ENCODE measurements at places on chromosomes 12 and 14.

GRCh38 chr14:20866963-20867362, 24.2 kb upstream of the RNASE3 start:
- no peak for DNase-seq

DNA sequence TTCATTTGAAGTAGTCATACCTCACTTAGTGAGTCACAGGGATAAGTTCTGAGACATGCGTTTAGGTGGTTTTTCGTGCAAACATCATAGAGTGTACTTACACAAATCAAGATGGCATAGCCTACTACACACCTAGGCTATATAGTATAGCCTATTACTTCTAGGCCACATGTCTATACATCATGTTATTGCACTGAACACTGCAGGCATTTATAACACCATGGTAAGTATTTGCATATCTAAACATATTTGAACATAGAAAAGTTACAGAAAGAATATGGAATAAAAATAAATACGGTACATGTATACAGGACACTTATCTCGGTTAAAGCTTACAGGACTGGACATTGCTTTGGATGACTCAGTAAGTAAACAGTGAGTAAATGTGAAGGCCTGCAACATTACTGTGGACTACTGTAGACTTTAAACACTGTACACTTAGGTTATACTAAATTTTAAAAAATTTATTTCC, 670.6 kb downstream of the SLC16A7 start:
- no peak for DNase-seq

DNA sequence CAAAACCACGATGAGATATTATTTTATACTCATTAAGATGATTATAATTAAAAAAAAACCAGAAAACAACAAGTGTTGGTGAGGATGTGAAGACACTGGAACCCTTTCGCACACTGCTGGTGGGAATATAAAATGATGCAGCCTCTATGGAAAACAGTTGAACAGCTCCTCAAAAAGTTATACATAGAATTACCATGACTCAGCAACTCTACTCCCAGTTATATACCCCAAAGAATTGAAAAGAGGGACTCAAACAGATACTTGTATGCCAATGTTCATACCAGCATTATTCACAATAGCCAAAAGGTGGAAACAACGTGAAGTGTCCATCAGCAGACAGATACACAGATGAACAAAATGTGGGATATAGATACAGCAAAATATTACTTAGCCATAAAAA, 53.1 kb downstream of the TAOK3 start:
- DNase-seq = no peak

DNA sequence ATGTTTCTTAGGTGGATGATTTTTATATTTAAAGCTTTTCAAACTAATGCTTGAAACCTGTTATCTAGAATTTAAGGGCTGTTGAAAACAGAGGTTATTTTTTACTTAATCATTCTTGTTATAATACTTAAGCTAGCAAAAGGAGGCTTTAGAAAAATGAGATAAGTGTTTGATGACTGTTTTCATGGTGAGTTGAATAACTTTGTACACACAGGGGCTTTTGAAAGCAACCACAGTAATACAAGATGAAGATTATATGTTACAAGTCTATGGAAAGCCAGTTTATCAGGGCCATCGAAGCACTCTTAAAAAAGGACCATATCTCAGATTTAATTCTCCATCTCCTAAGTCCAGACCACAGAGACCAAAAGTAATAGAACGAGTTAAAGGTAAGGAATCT, 33.3 kb downstream of the KIAA0586 start:
- DNase-seq = no peak

- peak; percentile 85 for DNase-seq
These were observed 20.4 kb downstream of the DLK1 start for GRCh38 chr14:100747021-100747586.

GRCh38 chr14:101004954-101005353, 101.4 kb upstream of the RTL1 start:
- DNase-seq = peak; percentile 6

- DNase-seq = no peak
These were observed 234.2 kb downstream of the TTC8 start for GRCh38 chr14:89058697-89059096.

DNA sequence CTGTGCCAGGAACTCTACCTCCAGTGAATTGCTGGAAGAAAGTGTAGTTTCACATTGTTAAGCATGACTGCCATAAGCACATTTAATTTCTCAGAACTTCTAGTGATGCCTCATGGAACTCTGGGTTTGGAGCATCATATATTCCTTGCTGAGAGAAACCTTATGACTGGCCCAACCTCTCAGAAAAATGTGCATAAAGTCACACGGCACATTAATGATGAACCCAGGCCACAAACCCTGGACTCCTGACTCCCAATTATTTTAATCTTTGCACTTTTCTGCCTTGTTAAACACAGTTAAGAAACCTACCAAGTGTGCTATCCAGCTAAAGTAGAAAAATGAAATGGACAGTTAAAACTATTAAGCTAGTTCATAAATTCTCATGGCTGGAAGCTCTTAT, 5.6 kb downstream of the TCP11L2 start:
- no peak for DNase-seq

- no peak for DNase-seq
These were observed 138.1 kb upstream of the C14orf180 start for GRCh38 chr14:104441275-104442106.

GRCh38 chr14:67485501-67486095, 2.9 kb downstream of the TMEM229B start:
- DNase-seq = no peak

Data from GM04504 (cell line).